A549 treated with Mapracorat at 1 μM for 4 hours (cell line): ENCODE measurements at places on chromosomes 1 and 21. TPM values are rescaled to one million over a fixed set of nuclear protein-coding genes. Genes with fewer than 3 reads are reported as not detected.

The HSF2BP gene
- total RNA-seq = 1.7 to 2.7 TPM (median 1.9 TPM) in 5 replicates

The SLC1A7 gene
- not detected in 5 replicates for total RNA-seq

The INPP5B gene
- total RNA-seq = 4.0 to 4.6 TPM (median 4.2 TPM) in 5 replicates

The CFHR5 gene
- total RNA-seq = not detected in 5 replicates

The PRDX1 gene
- total RNA-seq = 1,960 to 2,273 TPM (median 1,986 TPM) in 5 replicates

The C1orf185 gene
- not detected in 5 replicates for total RNA-seq

The IL6R gene
- 22.0 to 30.9 TPM (median 27.2 TPM) in 5 replicates for total RNA-seq

The GBP6 gene
- total RNA-seq = not detected in 5 replicates

The S100A1 gene
- 0.72 to 1.2 TPM (median 0.93 TPM) in 5 replicates for total RNA-seq

The RNF223 gene
- 0.23 to 0.34 TPM (median 0.27 TPM) in 5 replicates for total RNA-seq

The SH3BGR gene
- 0.30 to 1.3 TPM (median 0.71 TPM) in 4 of 5 replicates, not detected in the other for total RNA-seq

The OPTC gene
- not detected in 5 replicates for total RNA-seq

The FAM78B gene
- total RNA-seq = 0.19 to 0.35 TPM (median 0.24 TPM) in 5 replicates

The C1orf122 gene
- 38.0 to 61.6 TPM (median 57.4 TPM) in 5 replicates for total RNA-seq

The GUK1 gene
- total RNA-seq = 116 to 157 TPM (median 153 TPM) in 5 replicates

The SMCP gene
- not detected in 5 replicates for total RNA-seq

The IL22RA1 gene
- total RNA-seq = 6.2 to 7.9 TPM (median 7.2 TPM) in 5 replicates

The TMPRSS2 gene
- 0.10 to 0.27 TPM (median 0.21 TPM) in 4 of 5 replicates, not detected in the other for total RNA-seq

The SELENON gene
- total RNA-seq = 54.4 to 64.1 TPM (median 61.5 TPM) in 5 replicates

The SCAMP3 gene
- total RNA-seq = 105 to 138 TPM (median 121 TPM) in 5 replicates

The LDLRAD2 gene
- 0.02 to 0.17 TPM (median 0.07 TPM) in 4 of 5 replicates, not detected in the other for total RNA-seq

The AGT gene
- 0.06 to 0.13 TPM (median 0.09 TPM) in 3 of 5 replicates, not detected in the others for total RNA-seq

The KRTAP19-1 gene
- not detected in 5 replicates for total RNA-seq

The ZNF692 gene
- total RNA-seq = 13.3 to 25.0 TPM (median 17.8 TPM) in 5 replicates

The PLA2G5 gene
- total RNA-seq = not detected in 5 replicates

The RIMS3 gene
- total RNA-seq = 0.97 to 1.3 TPM (median 1.1 TPM) in 5 replicates

The TNNT2 gene
- total RNA-seq = 0.39 TPM in 1 of 5 replicates, not detected in the others

The FAM151A gene
- 0.16 to 0.32 TPM (median 0.17 TPM) in 5 replicates for total RNA-seq

The S100A13 gene
- 169 to 188 TPM (median 172 TPM) in 5 replicates for total RNA-seq

The FCRL6 gene
- not detected in 5 replicates for total RNA-seq

The TPM3 gene
- 457 to 636 TPM (median 497 TPM) in 5 replicates for total RNA-seq

The BTBD19 gene
- 2.3 to 3.4 TPM (median 2.7 TPM) in 5 replicates for total RNA-seq

The TIMM17A gene
- 90.0 to 141 TPM (median 97.7 TPM) in 5 replicates for total RNA-seq

The AHDC1 gene
- total RNA-seq = 12.3 to 22.9 TPM (median 21.1 TPM) in 5 replicates

The PLEKHG5 gene
- total RNA-seq = 2.6 to 4.9 TPM (median 3.3 TPM) in 5 replicates

The CD164L2 gene
- total RNA-seq = not detected in 5 replicates

The PAPPA2 gene
- total RNA-seq = 0.01 to 0.02 TPM in 2 of 5 replicates, not detected in the others

The PCP4L1 gene
- not detected in 5 replicates for total RNA-seq

The RHOU gene
- total RNA-seq = 7.3 to 10.1 TPM (median 9.5 TPM) in 5 replicates

The FCN3 gene
- not detected in 5 replicates for total RNA-seq

The SPRR2B gene
- total RNA-seq = not detected in 5 replicates

The PADI4 gene
- not detected in 5 replicates for total RNA-seq

The TRNP1 gene
- 182 to 277 TPM (median 266 TPM) in 5 replicates for total RNA-seq

The OR10Z1 gene
- total RNA-seq = not detected in 5 replicates

The PRKCZ gene
- 7.4 to 10.0 TPM (median 9.6 TPM) in 5 replicates for total RNA-seq

The SLC6A9 gene
- total RNA-seq = 11.5 to 16.0 TPM (median 13.8 TPM) in 5 replicates

The GPR25 gene
- not detected in 5 replicates for total RNA-seq

The DENND1B gene
- total RNA-seq = 2.2 to 3.3 TPM (median 2.4 TPM) in 5 replicates
